Activated CD4-positive, CD25-positive, alpha-beta regulatory T cell treated with anti-CD3 and anti-CD28 coated beads, Interleukin-2, amount 50 U/mL, for 24 hours (primary cell): ENCODE measurements at places on chromosomes 13 and 19.

DNA sequence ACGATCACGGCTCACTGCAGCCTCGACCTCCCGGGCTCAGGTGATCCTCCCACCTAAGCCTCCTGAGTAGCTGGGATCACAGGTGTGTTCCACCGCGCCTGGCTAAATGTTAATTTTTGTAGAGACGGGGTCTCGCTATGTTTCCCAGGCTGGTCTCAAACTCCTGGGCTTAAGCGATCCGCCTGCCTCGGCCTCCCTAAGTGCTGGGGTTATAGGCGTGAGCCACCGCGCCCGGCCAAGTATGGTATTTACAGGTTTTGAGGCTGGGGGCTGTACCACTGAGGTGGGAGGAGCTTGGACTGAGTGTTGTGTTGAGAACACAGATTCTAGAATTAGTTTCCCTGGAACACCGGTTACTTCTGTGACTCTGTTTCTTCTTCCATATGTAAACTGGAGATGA, 452 bp upstream of the PPM1N start:
- no peak for ATAC-seq

DNA sequence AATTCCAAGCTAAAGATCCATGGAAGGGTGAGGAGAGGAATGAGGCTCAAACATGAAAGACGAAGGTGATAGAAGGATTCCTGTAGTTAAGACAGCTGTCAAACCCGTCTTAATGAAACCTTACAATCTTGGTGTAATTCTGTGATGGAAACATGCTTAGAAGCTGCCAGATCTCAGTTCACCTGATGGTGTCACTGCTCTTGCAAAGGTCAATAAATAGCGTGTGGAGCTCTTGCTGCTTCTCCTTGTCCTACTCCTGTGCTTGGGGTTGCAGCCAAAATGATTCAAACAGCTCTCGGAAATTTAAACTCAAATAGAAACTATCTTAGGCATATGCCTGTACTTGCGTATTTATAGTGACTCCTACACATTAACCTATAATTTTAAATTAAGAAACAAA, 1705.0 kb downstream of the OLFM4 start:
- no peak for ATAC-seq

DNA sequence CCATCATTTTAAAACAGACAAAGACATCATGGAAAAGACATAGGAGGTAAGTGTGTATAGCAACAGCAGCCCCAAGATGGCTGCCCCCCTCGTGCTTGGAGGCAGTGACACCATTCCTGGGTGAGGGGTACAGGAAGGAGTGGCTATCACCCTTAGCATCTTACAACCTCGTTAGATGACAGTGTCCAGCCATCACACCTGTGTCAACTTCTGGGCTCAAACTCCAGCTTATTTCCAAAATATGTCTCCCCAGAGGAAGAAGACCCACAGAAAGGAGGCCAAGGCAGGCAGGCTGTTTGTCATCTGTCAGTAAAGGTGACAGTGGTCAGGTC, 27.5 kb downstream of the EPS15L1 start:
- ATAC-seq = no peak

DNA sequence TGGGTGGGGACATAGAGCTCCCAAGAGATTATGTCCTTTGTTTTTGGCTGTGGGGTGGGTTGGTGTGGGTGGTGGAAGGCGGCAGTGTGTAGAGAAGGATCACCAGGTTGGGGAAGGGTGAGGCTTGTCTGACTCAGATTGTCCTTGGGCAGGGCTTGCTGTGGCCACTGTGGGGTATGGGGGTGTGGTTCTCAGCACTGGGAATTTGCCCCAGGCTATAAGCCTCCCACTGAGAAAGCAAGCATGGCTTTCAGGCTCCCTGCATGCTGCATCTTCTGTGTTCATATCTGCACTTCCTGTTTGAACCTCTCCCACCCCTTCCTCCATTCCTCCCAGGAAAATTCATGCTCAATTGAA, 34.9 kb downstream of the DNAJC15 start:
- ATAC-seq = peak; percentile 5

- no peak for ATAC-seq
Observed at GRCh38 chr19:45793178-45793564, 526 bp upstream of the DMWD start.

DNA sequence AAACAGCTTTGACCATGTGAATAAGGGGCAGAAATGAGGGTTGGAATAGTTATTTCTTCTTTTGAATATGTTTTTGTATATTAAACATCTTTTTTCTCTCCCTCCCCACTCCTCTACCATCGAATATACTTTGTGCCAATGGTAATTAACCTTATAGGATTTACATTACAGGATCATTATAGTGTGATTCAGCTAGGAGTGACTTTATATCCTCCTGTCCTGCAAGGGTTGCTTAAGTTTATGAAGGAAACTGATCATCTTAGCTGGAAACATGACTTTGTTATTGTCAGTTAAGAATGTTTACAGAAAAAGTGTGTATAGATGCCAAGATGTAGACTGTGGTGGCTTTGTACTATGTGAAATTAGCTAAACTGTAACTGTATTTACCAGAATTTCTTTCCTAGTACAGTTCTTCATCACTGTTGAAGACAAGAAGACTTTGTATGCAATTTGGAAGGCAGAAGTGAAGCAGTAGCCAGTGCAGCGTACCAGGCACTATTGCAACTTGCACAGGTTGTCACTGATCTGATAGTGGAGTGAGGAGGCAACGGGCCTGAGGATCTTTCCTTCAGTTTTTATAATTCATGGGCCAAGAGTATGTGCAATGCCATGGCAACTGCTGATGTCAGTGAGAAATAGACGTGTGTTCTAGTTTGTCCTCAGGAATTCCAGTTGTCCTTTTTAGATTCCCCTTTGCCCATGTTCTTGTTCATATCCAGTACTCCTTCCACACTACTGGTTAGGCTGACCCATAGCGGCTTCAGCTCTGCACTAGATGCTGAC, 8.2 kb upstream of the PAN3 start:
- no peak for ATAC-seq

GRCh38 chr19:13121551-13122274, 3.6 kb downstream of the NACC1 start:
- ATAC-seq = no peak

- ATAC-seq = no peak
Observed at GRCh38 chr19:2902590-2903218, 2.0 kb downstream of the ZNF57 start.

GRCh38 chr19:48868114-48868886, at the start of gene PLEKHA4:
Gene PLEKHA4, minus strand, starts transcription at chr19:48868617. Its CDS starts 997 bp downstream, at chr19:48867620.
- no peak for ATAC-seq

- no peak for ATAC-seq
Observed at GRCh38 chr13:48246102-48246501, 13.1 kb downstream of the ITM2B start.

GRCh38 chr13:102405499-102406100, 3.8 kb upstream of the FGF14 start:
- no peak for ATAC-seq

DNA sequence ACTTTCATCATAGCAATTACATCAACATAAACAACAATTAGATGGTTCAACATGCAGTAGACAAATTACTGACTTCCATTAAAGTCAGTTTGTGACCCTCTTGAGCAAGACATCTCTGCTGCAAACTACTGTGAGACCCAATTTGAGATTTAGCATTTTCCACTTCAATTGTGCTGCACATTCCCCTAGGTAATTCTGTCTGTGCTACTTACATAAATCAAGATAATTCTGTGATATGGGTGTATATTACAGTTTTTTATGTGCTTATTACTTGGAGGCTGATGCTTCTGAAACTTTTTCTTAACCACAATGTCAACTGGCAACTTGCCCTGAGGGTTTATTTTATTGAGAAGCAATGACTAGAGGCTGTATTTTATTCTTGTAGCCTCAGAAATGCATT, 1714.4 kb downstream of the OLFM4 start:
- no peak for ATAC-seq

GRCh38 chr19:47493378-47494210, 9.6 kb upstream of the KPTN start:
- no peak for ATAC-seq

DNA sequence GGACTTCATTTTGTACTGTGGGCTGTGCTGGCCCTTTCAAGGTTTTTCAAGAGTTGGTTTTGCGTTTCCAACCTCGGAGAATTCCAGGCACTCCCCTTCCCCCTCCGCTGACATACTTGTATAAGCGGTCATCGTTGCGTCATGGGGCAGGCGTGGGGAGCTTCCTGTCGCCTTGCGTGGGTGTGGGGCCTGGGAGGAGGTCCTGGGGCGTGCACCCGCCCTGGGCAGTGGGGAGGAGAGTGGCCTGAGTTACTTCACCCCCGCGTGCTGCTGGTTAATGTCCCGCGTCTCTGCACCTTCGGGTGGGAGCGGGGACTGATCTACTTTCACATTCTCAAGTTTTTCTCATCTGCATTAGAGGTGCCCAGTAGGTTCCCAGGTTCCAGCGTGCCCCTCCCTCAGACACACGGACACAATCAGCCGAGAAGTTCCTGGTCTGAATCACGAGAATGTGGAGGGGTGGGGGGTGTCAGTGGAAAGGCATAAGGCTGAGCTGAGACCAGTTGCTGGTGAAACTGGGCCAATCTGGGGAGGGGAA, 4.1 kb downstream of the IER2 start:
- ATAC-seq = no peak

DNA sequence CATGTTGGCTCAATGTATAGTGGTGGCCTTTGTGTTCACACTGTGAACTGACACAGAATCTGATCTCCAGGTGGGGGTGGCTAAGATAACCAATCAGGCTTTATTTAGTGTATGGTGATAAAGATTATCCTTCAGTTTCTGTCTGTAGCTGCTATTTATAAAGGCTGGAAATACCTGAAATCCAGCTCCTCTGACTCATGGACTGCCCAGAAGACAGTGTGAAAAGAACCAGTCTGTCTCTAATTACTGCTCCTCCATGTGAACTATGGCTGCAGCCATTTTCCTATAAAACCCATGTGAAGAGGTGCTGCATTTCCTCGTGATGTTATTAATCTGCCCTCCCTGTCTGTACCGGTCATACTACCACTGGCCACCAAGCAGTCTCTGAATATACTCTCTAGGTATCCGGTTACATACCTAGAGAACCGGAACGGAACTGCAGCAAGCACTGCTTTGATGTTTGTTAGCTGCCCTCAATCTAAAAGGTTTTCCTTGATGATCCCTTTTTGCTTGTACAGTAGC, 238.0 kb downstream of the LHFPL6 start:
- ATAC-seq = no peak

DNA sequence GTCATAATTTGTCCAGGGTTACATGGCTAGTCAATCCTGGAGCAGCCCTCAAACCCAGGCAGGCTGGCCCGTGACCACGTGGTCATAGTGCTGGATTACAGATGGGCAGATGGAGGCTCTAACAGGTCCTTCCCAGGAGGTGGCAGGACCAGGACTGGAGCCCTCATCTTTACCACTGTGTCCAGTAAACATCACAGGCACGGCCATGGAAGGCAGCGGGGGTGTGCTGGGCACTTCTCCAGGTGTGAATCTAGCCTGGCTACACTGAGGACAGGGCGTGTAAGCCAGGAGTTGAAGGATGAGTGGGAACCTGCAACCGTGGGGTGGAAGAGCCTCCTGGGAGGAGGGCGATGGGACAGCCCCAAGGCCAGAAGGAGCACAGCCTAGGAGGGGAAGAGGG, 6.1 kb downstream of the CIC start:
- no peak for ATAC-seq

- ATAC-seq = no peak
Observed at GRCh38 chr13:42649831-42650230, 75.9 kb downstream of the TNFSF11 start.

GRCh38 chr19:13017306-13018034, 22.2 kb downstream of the NFIX start:
- ATAC-seq = no peak

DNA sequence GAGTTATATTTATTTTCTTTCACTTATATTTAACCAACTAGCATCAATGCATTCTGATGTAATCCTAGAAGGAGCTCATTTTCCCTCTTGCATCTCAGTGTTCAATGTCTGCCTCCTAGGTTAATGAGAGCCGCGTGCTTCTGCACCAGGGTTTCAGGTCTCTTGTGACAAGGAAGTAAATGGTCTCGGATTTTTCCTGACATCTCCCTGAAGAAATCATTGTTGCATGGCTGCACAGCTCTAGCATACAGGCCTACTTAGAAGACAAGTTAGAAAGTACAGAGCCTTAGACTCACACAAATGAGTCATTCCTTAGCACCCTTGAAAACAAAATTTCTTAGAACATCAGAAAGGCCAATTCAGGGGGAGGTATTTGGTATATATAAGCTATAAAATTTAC, 57.2 kb upstream of the KLF12 start:
- peak; percentile 35 for ATAC-seq

DNA sequence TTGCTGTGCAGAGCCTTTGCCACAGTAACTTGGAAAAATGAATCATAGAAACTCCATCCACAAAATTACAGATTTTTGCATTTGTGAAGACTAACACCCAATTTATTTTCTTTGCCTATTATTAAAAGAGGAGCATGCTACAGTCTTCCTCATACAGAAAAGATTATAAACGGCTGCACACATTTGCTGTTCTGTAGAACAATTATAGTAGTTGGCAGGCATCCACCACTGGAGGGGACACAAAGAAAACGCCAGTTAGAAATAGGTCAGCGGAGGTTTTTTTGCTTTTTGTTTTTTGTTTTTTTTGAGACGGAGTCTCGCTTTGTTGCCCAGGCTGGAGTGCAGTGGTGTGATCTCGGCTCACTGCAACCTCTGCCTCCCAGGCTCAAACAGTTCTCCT, 51.6 kb downstream of the SACS start:
- no peak for ATAC-seq

DNA sequence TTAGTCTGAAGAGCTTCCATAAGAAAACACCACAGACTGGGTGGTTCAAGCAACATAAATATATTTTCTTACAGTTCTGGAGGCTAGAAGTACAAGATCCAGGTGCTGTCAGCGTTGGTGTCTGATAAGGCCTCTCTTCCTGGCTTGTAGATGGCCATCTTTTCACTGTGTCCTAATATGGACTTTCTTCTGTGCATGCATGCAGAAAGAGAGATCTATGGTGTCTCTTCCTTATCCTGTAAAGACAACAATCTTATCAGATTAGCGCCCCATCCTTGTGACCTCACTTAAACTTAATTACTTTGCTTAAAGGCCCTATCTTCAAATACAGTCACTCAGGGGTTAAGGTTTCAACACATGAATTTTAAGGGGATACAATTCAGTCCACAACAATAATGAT, 14.1 kb upstream of the NDFIP2 start:
- ATAC-seq = no peak

DNA sequence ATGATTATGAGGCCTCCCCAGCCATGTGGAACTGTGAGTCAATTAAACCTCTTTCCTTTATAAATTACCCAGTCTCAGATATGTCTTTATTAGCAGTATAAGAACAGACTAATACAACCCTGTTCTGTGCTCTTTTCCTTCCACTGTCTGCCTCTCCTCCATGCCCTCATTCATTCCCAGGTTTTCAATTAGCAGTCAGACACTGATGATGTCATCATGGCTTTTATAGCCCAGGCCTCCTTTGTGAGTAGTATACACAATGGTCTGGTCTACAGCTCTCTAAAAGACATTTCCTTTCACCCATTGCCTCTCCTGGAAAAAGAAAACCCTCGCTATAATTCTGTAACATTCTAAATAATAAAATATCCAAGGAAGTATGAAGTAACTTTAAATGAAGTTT, 25.5 kb downstream of the FGF14 start:
- ATAC-seq = no peak
